ENCODE measurements at places on chromosomes 4 and X. TPM values are rescaled to one million over a fixed set of nuclear protein-coding genes. Genes with fewer than 3 reads are reported as not detected.

DNA sequence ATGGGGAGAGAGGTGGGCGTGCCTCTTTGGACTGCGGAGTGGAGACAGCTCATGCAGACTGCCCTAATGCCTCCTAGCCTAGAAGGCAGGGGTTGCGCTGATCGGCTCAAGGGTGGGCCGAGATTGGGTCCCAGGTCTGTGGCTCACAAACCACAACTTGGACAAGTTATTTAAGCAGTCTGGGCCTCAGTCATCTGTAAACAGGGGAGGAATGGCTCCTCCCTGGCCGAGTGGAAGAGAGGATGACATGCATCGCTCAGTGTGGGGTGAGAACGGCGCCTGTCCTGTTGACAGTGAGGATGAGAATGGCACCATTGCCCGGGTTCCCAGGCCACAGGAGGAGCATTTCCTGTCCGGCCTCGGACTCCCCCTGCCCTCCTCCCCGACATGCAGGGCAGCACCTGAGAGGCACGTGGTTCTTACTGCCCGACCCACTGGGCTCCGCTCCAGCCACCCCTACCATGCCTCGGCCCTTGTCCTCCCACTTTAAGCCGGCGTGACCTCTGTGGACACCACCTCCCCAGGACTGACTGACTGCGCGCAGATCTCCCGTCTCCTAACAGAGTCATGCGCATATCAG is 40.3 kb upstream of the GRPEL1 start:
- H3K27ac ChIP-seq = no peak overlapping the region
- H3K4me1 ChIP-seq = no peaks in the 10 kb centered on the region
- H3K36me3 ChIP-seq = no peaks in the 10 kb centered on the region
- no peaks in the 10 kb centered on the region for H3K27me3 ChIP-seq

The FABP2 gene
- total RNA-seq = not detected

The PITX2 gene
- total RNA-seq = 2.6 TPM

The TEX11 gene
- total RNA-seq = not detected

The VCX3A gene
- total RNA-seq = not detected

DNA sequence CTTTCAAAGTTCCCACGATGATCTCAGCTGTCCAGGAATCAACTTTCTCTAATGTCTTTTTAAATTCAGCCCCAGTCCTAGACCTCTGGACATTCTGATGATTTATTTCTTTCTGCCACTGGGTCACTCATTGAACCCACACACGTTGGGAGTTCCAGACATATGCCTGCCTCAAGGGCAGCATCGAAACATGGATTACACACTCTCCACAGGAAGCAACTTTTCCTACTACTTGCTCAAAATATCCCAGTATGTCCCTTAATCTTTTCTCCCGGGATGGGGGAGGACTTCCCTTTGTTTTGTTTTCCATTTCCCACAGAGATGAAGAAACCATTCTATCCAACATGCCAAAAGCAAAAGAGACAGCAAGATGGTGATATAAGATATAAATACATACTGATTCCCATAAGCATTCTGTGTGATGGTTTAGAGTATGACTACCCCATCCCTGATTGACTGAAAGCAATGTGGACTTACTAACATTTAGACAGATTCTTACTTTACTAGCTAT is 79.8 kb upstream of the PPARGC1A start:
- H3K4me3 ChIP-seq = no peak overlapping the region
- H3K27ac ChIP-seq = no peak overlapping the region
- no peaks in the 10 kb centered on the region for H3K4me1 ChIP-seq
- H3K36me3 ChIP-seq = no peaks in the 10 kb centered on the region

GRCh38 chr4:112112590-112113170 is 32.6 kb upstream of the FAM241A start:
- H3K27ac ChIP-seq = peak overlapping the region; percentile 70
- H3K4me3 ChIP-seq = no peak overlapping the region
- H3K27me3 ChIP-seq = no peaks in the 10 kb centered on the region
- H3K4me1 ChIP-seq = no peaks in the 10 kb centered on the region

- peaks cover 3% of the 10 kb centered on the region for H3K4me1 ChIP-seq
- H3K27ac ChIP-seq = no peak overlapping the region
- DNase-seq = no peak
These were observed 102.3 kb upstream of the NAP1L5 start for GRCh38 chr4:88799900-88800299.

- no peak for DNase-seq
- H3K4me1 ChIP-seq = no peaks in the 10 kb centered on the region
- H3K36me3 ChIP-seq = no peaks in the 10 kb centered on the region
- H3K27me3 ChIP-seq = peaks cover 64% of the 10 kb centered on the region
- no peak overlapping the region for H3K4me3 ChIP-seq
These were observed 23.0 kb upstream of the IL13RA2 start for GRCh38 chrX:115040417-115040816.

GRCh38 chr4:3807822-3808496 is 41.8 kb downstream of the ADRA2C start:
- no peaks in the 10 kb centered on the region for H3K4me1 ChIP-seq
- DNase-seq = no peak
- H3K27ac ChIP-seq = no peak overlapping the region
- H3K27me3 ChIP-seq = peaks cover 55% of the 10 kb centered on the region
- no peaks in the 10 kb centered on the region for H3K36me3 ChIP-seq

- peak overlapping the region; percentile 62 for H3K4me3 ChIP-seq
- H3K27ac ChIP-seq = peak overlapping the region; percentile 81
- DNase-seq = no peak
- H3K27me3 ChIP-seq = no peaks in the 10 kb centered on the region
- H3K4me1 ChIP-seq = no peaks in the 10 kb centered on the region
- no peaks in the 10 kb centered on the region for H3K36me3 ChIP-seq
These were observed 77.5 kb downstream of the RLIM start for GRCh38 chrX:74536832-74537371.

DNA sequence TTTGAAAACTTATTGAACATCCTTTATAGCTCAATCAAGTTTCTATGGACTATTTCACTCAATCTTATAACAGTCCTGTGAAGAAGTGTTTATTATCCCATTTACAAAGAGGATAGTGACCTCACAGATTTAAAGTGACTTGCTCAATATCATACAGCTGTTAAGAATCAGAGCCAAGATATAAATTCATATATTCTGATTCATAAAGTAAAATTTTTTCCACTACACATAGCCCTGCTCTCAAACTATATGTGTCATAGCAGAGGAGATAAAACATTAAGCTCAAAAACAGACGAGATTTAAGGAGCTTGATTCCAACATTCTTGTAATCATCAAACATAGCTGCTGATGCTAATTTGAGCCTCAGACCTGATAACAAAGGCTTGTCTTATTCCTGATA is 226.8 kb downstream of the CAMK2D start:
- H3K4me1 ChIP-seq = no peaks in the 10 kb centered on the region
- no peaks in the 10 kb centered on the region for H3K27me3 ChIP-seq
- H3K27ac ChIP-seq = no peak overlapping the region

DNA sequence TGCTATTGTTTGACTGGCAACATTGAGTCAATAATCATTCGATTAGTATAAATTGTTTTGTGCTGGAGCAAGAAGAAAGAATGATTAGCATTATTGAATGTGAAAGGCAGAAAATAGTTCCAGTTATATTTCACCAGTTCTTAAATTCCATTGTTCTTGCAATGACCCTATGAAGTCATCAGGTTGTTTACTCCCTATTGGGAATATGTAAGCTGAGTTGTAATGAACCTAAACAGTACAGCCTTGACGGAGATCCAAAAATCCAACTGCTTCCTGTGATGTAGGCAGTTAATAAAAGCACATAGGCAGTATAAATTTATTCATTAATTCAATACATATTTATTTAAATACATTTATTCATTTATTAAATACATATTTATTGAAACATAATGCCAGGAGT is 947.5 kb downstream of the PCDH7 start:
- H3K27ac ChIP-seq = no peak overlapping the region
- no peaks in the 10 kb centered on the region for H3K4me1 ChIP-seq
- H3K4me3 ChIP-seq = no peak overlapping the region

The FGF13 gene
- total RNA-seq = 7.9 TPM

The NUDT10 gene
- total RNA-seq = 0.64 TPM

The DMRTC1 gene
- total RNA-seq = not detected

DNA sequence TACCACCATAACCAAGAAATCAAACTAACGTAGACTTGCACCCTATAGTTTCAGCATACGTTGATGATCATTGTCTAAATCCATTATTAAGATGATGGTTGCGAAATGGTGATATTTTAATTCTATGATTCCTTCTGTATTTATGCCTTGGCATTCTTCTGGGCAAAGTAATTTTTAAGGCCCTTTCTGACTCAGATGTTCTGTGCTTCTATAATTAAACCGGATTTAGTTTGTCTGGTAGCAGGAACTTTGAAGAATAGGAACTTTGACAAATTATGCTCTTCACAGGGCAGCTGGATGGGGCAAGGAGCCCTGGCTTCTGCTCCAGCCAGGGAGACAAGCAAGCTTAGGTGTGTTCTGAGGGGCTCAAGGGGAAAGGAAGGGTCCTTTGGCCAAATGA is 23.8 kb upstream of the PLAC1 start:
- DNase-seq = no peak
- no peaks in the 10 kb centered on the region for H3K27me3 ChIP-seq
- H3K36me3 ChIP-seq = no peaks in the 10 kb centered on the region

The ADH6 gene
- total RNA-seq = not detected

- no peak overlapping the region for H3K27ac ChIP-seq
- no peak for DNase-seq
- H3K36me3 ChIP-seq = no peaks in the 10 kb centered on the region
- no peaks in the 10 kb centered on the region for H3K27me3 ChIP-seq
These were observed 349.1 kb downstream of the NR3C2 start for GRCh38 chr4:148093065-148093464.

- H3K4me3 ChIP-seq = peak within 1 kb of the TSS; percentile 34
- no peak for DNase-seq
- H3K27ac ChIP-seq = peak within 1 kb of the TSS; percentile 77
These were observed at the start of gene EGF for GRCh38 chr4:109912706-109913595. EGF (plus strand) TSS chr4:109912883; CDS start chr4:109913336, 453 bp downstream.

The SCFD2 gene
- total RNA-seq = 33.8 TPM

DNA sequence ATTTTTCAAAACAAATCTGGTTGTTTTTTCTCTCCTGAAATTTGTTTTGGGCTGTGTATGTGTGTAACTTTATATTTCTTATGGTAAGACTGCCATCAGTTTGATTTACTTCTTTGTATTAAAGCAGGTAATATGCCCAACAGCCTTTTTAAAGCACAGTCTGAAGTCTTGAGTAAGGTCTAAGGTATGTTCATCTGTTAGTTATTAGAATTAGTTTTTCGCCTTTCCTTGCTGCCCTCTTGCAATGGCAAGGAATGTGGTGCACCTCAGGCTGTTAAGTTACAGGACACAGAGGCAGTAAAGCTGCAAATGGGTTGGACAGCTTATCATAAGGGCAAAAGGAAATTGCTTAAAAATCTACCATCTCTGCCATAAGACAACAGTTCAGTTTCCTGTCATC is 71.8 kb downstream of the METTL14 start:
- DNase-seq = no peak
- no peaks in the 10 kb centered on the region for H3K36me3 ChIP-seq
- no peaks in the 10 kb centered on the region for H3K4me1 ChIP-seq

DNA sequence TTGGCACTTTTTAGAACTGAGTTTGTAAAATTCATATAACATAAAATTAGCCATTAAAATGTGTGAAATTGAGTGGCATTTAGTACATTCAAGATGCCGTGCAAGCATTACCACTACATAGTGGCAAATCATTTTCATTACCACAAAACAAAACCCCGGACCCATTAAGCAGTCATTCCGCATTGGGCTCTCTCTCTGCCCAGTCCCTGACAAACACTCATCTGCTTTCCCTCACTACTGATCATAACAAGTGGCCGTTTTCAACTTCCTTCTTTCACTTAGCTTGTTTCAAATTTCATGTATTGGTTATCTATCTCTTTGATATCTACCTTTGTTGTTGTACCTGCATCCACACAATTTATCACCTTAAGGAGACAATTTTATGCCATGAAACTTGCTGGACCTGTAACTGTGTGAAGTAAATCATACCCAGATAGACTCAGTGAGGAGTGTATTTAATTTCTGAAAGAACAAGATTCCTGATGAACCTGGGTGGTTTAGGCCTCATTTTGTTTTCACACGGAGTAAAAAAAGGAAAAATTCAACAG is 202.1 kb downstream of the OR13H1 start:
- H3K27me3 ChIP-seq = no peaks in the 10 kb centered on the region
- H3K4me1 ChIP-seq = no peaks in the 10 kb centered on the region
- no peak for DNase-seq
- H3K27ac ChIP-seq = no peak overlapping the region

The HS3ST1 gene
- 1.6 TPM for total RNA-seq

DNA sequence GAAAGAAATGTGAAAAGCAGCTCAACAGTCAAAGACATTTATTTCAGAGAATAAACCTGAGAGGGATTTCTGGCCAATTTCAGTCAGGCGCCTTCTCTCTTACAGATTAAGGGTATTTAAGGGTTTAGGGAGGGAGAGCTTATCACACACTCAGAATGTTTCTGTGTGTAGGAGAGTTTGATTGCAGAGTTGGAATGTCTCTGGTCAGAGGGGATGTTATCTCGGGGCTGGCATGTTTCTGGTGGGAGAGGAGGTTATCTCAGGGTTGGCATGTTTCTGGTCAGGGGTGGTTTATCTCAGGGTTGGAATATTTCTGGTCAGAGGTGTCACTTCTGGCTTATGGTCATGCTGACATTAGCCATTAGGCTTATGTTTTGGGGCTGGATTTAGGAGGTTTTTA is 1920.5 kb upstream of the PCDH7 start:
- H3K27me3 ChIP-seq = no peaks in the 10 kb centered on the region
- no peaks in the 10 kb centered on the region for H3K4me1 ChIP-seq
- H3K36me3 ChIP-seq = no peaks in the 10 kb centered on the region
- no peak for DNase-seq
- no peak overlapping the region for H3K27ac ChIP-seq
- H3K4me3 ChIP-seq = no peak overlapping the region

Measured in breast epithelium (tissue), 4 donors.